ENCODE measurements at places on chromosomes 6 and 20. TPM values are rescaled to one million over a fixed set of nuclear protein-coding genes. Genes with fewer than 3 reads are reported as not detected.

GRCh38 chr6:149140137-149140909 lies 177.2 kb upstream of the TAB2 start:
- no peak for DNase-seq

DNA sequence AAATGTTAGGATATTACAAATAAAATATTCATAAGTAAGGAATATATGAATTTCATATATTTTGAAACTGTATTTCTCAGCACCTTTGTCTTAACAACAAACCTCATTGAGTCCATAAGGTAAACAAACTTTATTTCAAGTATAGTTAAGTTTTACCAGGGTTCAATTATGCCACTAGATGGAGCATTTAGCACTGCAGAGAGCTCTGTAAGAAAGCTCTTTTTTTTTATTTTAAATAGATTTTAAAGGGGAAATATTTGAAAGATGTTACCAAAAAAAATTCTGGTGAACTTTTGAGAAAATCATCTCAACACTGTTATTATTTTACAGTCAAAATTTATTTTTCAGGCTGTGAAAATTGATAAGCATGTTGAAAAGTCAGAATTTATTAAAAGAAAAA lies 955.2 kb upstream of the EYS start:
- DNase-seq: no peak

GRCh38 chr6:35048631-35049083 lies 92.5 kb downstream of the TCP11 start:
- DNase-seq: peak; percentile 61

DNA sequence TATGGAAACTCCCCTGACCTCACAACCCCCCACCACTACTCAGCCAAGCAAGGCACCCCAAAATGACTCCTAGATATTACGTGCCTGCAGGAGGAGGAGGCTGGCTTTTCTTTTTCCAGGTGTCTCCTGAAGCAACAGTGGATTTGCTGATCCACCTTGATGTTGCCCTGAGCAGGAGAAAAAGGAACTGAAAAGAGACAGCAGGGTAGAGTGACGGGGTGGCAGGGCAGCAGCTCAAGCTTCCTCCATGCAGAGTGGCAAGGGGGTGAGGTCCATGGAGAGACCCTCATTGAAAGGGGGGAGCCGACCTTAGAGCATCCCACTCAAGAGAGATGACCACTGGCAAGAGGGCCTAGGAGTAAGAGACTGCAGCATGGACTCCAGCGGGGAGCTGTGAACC lies 112.0 kb upstream of the SIRPA start:
- DNase-seq: no peak

DNA sequence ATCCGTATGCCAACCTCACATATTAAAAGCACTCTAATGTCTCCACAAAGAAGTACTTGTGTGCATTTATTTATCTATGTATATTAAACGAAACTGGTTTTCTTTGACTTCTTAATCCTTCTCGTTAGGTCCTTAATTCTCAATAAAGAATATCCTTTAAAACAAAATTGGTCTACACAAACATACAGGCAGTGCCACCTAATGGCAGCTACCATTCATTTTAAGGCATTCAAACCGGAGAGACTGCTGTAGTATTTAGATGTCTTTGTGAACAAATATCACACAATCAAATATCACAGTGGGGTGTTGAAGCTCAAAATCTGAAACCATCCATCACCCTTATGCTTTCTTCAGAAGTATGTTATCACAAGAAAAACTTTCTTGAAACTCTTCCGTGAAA lies 96.6 kb upstream of the IRAK1BP1 start:
- DNase-seq: no peak

- DNase-seq: no peak
Measured at GRCh38 chr6:158361961-158362669, 49.9 kb downstream of the TULP4 start.

GRCh38 chr6:91534614-91535013 lies 947.7 kb upstream of the MAP3K7 start:
- no peak for DNase-seq

DNA sequence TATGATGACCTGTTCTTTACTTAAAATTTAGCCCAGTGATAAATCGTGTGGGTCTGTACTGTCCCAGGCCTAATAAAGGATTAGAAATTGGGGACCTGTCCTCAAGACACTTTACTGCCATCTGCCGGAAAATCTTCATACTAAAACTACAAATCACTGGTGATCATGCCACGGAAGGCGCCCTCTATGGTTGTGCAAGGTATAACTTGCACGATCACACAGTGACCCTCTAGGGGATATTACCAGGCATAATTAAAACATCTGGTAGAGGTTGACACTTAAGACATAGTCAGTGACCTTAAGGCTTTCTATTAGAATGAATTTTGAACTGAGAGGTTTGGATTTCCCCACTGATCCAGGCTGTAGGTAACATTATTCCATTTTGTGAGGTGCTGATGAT lies 172.6 kb downstream of the BMP2 start:
- DNase-seq: no peak

DNA sequence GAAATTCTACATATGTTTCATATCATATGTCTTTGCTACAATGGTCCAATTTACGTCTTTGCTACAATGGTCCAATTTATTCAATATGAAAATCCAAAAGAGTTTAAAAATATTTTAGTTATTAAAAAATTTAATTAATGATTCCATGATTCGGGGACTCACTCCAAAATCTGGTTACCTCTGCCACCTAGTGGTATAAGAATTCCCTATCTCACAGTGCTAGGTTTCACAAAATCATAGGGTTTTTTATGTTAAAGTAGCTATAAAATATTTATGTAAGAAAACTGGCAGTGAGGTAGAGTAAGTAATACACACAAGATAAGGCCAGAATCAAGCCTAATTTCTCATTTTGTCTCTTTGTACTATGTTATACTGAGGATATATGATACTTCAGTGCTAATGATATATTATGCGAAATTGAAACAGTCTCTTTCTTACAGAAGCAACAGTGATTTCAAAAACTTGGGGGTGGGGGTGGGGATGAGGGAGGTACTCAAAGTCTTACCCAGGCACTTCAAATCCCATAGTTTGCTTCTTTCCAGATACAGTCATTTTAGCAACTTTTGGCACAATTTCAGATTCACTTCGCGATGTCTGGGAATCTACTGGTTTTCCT lies 52.3 kb downstream of the HBS1L start:
- DNase-seq: no peak

- no peak for DNase-seq
Measured at GRCh38 chr6:24064106-24064505, 61.9 kb upstream of the NRSN1 start.

DNA sequence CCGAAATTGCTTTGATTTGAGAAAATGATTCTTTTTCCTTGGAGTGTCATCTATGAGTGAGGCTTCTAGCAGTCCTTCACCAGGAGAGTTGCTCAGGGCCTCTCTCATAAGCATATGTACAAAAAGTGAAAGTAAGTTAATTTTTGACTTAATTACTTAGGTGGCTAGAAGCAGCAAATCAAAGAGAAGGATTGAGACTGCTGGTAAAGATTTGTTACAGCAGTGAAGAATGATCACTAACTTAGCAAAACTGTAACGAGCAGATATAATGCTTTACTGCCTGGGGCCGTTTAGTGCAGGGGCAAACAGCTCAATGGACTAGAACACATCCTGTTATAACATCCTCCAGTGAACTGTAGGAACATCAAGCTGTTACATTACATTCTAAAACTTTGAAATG lies 167.8 kb upstream of the RIPOR2 start:
- DNase-seq: no peak

- no peak for DNase-seq
Measured at GRCh38 chr6:149761438-149761837, 11.9 kb downstream of the PCMT1 start.

DEF6 gene
- polyA plus RNA-seq: 2.6 TPM

STK35 gene
- polyA plus RNA-seq: 9.3 TPM

LAMA4 gene
- polyA plus RNA-seq: 231 TPM

RHAG gene
- polyA plus RNA-seq: not detected

GLP1R gene
- not detected for polyA plus RNA-seq

SUMO4 gene
- polyA plus RNA-seq: not detected
